CD4-positive, alpha-beta T cell treated with Interleukin-12 subunit alpha and Interleukin-12 subunit beta, for 1 hour (primary cell): ENCODE measurements at places on chromosomes 4 and X.

DNA sequence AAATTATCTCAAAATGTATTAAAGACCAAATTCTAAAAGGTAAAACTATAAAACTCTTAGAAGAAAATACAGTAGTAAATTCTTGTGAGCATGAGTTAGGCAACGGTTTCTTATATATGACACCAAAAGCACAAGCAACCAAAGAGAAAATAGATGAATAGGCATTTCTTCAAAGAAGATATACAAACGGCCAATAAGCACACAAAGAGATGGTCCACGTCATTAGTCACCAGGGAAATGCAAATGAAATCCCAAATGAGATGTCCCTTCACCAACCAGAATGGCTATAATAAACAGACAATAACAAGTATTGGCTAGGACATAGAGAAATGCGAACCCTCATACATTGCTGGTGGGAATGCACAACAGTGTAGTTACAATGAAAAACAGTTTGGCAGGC is 44.6 kb downstream of the RAB33A start:
- peak; percentile 9 for DNase-seq

- no peak for DNase-seq
Observed at GRCh38 chrX:40922307-40922706, 162.9 kb upstream of the USP9X start.

DNA sequence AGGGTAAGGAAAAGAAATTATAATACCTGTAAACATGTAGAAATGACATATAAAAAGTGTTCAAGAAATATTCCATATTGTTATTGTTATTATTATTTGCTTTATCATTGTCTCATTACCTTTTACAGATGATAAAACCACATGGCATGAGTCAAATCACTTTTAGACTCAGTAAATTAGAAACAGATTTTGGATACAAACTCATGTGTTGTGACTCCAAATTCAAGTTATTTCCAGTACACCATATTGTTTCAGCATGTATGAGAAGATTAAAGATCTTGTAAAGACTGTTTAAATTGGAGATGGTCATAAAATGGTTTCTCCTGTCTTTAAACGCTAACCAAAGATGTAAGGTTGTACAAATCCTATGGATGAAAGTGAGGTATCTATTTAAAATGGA is 18.1 kb downstream of the PPP1R2C start:
- DNase-seq: no peak

- no peak for DNase-seq
Observed at GRCh38 chr4:11602606-11603340, 174.1 kb upstream of the HS3ST1 start.

DNA sequence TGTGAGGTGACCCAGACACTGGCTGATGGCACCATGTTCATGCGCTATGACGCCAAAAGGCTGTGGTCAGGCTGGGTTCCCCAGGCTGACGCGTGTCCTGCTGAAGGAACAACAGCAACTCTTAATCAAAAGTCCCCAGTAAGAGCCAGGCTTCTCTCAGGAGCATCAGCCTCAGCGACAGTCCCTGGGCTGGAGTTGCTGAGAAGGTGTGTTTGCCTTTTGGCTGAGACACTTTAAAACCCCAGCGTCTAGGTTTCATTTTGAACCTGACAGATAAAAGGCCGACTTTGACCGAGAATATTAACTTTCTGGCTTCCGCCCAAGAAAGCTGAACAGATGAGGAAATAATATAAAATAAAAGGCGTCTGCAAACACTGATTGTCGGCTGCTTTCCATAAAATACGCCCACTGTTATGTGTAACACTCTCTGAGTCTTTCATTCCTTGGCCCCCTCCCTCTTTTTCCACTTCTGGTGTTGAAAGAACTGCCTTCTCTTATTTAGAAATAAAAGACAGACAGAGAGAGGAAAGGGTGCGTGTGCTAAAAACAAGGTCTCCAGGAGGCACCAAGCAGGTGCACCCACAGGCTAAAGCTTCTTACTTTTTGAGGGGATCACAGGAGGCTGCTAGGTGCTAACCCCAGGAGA is 373.6 kb downstream of the MID1IP1 start:
- peak; percentile 53 for DNase-seq

GRCh38 chr4:4289055-4289454 is 899 bp downstream of the LYAR start:
- DNase-seq: no peak

DNA sequence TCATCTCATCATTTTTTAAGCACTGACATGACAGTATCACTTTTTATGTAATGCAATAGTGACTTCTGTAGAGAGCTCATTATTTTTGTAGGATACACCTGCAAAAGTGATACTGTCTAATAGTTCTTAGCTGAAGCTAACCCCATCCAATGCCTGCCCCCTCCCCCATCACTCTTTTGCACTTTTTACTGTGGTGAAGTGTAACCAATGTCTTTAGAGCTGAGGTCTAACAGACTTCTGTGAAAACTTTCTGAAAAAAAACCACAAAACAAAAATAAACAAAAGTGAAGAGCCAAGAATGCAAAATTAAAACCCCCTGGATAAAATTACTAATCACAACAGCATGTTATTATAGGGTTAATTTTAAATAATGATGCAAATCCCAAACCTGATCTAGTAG is 301.1 kb downstream of the ANK2 start:
- no peak for DNase-seq

DNA sequence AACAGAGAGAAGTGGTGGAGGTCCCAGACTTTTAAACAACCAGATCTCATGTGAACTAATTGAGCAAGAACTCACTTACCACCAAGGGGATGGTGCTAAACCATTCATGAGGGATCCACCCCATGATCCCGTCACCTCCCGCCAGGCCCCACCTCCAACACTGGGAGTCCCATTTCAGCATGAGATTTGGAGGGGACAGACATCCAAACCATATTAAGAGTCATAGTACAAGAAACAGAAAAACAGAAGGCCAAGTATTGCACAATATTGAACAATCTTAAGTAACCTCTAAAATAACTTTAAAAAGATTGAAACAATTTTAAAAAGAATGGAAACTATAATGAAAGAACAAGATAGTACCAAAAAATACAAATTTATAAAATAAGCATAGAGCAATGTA is 110.0 kb downstream of the CBR4 start:
- DNase-seq: no peak

GRCh38 chrX:37627602-37628001 is 56.1 kb downstream of the LANCL3 start:
- DNase-seq: no peak

DNA sequence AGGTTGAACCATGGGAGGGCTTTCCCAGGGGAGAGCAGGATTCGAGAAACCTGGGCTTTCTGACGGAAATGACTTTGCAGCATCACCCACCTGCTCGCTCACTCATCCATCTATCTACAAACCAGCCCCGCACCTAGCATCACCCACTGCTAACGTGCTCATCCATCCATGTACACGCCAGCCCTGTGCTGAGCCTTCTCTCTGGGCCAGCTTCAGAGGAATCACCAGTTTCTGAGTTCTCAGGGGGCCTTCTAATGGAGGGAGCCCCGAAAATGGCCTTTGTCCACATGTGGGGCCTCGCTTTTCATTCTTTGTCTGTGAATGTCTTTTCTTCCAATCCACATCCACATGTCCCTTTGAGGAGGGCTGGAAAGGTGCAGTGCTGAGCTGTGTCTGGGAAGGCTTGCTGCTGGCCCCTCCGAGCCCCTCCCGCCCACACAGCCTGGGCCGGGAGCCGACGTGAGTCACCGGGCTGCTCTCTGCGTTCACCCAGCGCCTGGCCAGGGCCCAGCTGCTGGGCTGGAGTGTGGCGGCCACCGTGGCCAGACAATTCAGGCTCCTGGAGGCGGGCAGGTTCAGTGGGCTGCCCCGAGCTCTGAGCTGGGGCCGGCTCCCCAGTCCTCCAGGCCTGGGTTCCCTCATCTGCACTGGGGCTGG is 14.7 kb downstream of the SORCS2 start:
- DNase-seq: no peak

- no peak for DNase-seq
Observed at GRCh38 chrX:38220415-38221390, at the start of gene SRPX. Gene SRPX, minus strand, starts transcription at chrX:38220871. Its CDS starts 79 bp downstream, at chrX:38220792.

DNA sequence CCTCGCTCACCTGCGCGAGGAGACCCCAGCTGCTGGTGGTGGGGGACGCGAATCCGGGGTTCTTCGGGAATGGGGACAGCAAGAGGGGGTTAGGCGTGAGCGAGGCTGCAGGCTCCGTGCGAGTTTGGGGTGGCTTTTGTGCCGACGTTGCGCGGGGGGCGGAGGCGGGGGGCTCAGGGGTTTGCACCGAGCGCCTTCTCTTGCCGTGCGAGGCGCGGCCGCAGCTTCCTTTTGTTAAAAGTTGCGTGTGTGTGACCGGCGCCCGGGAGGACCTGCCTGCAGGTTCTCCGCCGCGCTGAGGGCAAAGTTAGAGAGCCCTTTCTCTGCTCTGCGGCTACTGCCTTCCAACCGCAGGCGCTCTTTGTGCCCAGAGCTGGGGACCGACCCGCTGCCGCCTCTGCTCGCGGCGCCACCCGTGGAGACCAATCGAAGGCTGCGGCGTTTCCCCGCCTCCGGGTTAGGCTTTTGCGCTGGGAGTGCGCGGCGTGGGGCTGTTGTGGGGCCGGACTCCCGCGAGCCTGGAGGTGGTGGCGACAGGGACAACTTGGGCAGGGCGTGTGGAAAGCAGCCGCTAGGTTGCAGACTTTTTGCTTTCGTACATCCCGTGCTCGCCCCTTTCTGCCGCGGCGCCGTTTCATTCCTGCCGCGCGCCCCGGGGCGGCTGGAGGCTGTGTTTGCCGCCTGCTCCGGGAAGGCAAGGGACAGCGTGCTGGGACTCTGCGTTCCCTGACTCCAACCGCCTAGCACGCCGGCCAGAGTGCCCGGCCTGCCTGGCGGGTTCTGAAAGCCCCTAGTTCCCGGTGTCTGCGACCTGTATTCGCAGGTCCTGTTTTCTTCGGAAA is 716 bp downstream of the KIT start:
- DNase-seq: peak; percentile 7

GRCh38 chr4:142565771-142566170 is 280.3 kb downstream of the INPP4B start:
- peak; percentile 68 for DNase-seq

DNA sequence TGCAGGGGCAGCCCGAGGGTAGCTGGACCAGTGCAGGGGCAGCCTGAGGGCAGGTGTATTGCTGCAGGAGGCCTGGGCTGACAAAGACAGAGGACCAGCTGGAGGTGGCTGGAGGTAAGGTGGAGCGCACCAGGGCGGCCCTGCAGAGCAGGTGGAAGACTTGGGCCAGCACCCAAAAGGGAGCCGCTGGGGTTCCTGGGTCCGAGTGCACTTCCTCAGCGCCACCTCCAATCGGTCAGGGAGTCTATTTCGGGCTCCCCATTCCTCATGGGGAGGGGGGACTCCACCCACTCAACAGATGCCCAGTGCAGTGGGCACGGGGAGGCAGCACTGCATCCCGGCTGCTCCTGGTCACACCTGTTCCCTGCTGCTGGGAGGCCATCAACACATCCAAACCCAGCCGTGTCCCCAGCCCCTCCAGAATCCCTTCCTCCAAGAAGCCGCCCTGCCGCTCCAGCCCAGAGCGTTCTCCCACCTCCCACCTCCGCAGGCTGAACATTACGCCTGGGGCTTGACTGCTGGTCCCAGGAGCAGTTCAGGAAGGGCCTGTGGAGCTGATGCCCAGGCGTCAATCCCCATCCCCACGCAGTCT is 1.5 kb downstream of the LRPAP1 start:
- no peak for DNase-seq

DNA sequence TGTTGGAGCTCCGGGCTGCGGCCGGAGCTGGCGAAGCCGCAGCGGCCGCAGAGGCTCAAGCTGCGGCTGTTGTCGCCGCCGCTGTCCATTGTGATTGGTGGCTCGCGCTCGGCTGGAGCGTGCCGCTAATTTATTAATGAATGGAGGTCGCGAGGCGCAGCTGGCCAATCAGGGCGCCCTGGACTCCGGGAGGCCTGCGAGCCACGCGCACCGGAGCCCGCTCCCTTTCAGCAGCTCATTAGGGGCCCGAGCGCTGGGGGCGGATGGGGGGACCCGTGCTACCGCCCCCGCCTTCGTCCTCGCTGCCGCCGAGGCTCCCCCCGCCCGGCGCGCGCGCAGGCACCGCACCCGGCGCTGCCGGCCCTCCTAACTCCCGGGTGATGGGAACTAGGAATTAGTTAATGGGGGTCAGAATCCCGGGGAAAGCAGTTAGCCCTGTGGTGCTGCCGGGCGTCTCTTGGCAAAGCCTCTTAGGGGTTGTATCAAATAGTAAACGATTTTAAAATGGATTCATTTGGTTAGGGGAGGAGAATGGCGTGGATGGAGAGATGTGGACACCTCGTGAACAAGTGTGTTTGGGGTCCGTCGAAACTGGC is 589 bp upstream of the NEUROG2 start:
- DNase-seq: no peak

GRCh38 chr4:165096776-165097175 is 15.9 kb downstream of the TMEM192 start:
- no peak for DNase-seq

DNA sequence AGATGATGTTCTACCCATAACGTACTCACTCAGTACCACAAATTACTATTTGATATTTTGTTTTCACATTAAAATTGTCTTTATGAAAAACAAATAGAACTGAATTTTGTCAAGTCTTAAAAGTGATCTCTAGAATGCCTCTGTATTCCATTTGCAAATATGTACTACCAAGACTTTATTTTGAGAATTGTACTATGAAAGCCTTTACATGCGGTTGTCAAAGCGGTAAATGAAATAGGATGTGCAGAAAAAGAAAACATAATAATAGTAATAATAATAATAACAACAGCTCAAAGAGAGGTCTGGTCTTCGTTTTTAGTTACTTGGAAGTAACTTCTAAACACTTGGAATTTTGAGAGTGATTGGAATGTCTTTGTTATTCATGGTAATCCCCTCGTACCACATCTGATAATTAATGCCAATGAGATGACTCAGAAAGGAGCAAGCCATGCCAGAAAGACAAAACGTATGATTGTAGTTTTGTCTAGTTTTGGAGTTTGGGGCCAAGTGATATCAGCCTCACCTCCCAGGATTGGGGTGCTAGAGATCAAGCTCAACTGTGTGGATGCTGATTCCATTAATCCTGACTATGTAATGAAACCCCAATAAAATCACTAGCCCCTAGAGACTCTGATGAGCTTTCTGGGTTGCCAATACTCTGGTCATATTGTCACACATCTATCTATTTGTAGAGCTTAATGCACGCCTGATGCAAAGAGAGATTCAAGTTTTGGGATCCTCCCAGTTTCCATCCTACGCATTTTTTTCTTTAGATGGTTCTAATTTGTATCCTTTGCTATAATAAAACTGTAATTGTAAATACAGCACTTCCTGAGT is 20.2 kb upstream of the CTSO start:
- DNase-seq: no peak

DNA sequence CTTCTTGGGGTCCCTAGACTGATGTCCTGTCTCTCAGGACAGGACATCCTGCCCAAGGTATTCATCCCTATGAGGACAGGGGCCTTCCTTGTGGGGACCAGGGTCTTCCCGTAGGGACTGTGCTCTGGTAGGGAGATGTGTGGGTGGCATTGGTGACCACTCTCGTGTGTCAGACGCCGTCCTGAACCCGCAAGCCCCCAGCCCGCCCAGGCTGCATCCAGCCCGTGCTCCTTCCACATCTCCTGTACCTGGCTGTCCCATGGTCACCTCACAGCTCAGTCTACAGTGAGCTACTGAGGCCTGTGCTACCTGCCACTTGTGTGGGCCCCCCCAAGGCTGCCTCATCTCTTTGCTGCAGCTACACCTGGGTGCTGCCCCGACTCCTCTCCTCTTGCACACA is 24.0 kb downstream of the WFS1 start:
- no peak for DNase-seq
